ENCODE measurements at places on chromosomes 1 and 21.

GRCh38 chr1:50488356-50488755 lies 65.1 kb upstream of the DMRTA2 start:
- DNase-seq, result no peak

GRCh38 chr1:232227306-232227705 lies 402.6 kb downstream of the SIPA1L2 start:
- no peak for DNase-seq

DNA sequence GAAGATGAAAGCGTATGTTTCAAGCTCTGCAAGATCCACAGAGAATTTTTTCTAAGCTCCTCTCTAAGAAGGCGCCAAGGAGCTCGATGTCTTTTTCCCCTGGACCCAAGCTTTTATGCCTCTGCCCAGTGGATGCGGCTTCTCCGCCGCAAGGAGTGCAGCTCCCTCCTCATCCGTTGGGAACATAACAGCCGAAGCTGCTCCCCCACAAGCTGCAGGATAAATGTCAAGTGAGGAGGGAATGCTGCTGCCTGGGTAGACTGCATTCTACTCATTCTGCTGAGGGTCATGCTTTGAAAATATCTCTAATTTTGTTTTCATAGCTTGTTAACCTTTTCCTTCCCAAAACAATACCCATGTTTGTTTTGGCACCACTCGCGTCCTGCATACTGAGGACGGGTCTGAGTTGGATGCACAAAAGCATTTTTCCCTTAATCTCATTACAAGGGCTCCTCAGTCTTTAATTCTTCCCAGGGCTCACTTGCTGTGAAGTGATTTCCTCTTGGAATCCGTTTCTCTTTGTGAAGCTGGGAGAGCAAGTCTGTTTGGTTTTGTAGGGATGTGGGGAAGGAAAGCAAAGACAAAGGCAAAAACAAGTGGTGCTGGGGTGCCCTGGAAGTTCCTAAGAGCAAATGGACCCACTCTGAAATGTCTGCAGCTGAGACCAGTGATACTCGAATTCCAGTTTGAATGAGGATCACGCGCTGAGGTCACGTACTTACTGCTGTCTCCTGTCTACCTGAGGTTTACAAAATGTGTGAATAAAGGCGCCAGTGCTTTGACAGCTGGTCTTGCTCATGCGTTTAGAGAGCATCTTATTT lies 134.0 kb upstream of the IRF2BP2 start:
- peak; percentile 72 for DNase-seq

- no peak for DNase-seq
Measured at GRCh38 chr1:74584185-74584584, 71.8 kb upstream of the LRRC53 start.

DNA sequence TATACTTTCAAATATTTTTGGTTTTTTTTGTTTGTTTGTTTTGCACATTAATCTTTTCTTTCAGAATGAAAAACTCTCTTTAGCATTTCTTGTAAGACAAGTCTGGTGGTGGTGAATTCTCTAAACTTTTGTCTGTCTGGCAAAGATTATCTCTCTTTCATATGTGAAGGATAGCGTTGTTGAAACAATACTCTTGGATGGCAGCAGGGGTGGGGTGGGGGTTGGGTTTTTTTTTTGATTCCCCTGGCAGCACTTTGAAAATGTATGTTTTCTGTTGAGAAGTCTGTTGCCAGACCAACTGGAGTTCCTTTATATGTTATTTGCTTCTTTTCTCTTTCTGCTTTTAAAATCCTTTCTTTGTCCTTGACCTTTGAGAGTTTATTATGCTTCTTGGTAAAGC lies 160.2 kb downstream of the VAV3 start:
- DNase-seq, result no peak

DNA sequence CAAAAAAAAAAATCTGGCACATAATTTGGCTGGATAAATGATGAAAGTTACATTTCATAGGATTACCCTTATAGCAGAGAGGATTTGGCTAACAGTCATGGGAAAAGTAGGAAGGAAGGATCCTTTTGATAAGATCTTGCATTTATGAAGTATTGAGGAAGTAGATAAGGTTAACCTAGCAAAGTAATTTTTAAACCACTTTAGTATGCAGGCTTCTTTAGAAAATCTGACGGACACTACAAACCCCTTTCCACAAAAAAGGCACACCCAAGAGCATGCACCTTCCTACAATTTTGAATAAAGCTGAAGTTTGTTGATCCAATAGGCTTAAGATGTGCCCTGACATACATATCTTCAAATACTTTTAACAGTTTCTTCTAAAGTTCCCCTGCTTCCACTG lies 275.2 kb downstream of the GRIK1 start:
- DNase-seq, result no peak

DNA sequence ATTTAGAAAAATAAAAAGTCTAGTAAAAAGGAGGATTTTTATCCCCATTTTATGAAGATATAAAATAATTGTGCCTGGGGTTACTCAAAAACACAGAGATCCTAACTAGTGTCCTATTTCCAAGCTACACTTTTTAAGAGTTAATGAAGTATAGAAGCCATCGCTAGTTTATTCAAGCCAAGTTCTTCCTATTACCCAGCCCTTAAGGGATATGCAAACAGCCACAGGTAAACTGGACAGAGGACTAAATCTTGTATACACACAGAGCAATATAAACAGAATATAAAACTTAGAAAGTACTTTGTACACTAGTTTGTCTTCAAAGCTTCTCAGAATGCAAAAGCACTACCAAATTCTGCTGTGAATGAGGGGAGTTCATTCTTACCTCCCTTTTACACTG lies 111.1 kb downstream of the RERE start:
- DNase-seq, result no peak

- DNase-seq, result no peak
Measured at GRCh38 chr1:205933671-205934618, 9.3 kb downstream of the SLC26A9 start.

GRCh38 chr1:186122837-186123236 lies 252.2 kb downstream of the TPR start:
- DNase-seq, result no peak

DNA sequence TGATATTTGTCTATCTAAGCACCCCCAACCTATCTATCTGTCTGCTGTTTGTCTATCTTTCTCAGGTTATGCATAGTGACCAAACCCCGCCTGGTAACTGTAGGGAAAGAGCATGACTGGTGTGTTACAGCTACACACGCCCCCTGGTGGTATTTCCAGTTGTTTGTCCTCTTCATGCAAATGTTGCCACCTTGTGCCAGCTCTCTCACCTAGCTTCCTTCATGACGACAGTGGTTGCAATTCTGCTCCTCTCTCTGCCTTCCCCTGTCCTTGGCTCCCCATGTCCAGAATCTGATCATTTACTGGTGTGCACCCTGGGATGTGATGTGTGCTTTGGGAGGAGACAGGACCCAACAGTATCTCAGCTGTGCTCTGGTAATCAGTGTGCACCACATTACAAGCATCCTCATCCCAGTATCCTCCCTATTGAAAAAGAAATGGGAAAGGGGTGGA lies 8.1 kb upstream of the INKA2 start:
- DNase-seq, result no peak

DNA sequence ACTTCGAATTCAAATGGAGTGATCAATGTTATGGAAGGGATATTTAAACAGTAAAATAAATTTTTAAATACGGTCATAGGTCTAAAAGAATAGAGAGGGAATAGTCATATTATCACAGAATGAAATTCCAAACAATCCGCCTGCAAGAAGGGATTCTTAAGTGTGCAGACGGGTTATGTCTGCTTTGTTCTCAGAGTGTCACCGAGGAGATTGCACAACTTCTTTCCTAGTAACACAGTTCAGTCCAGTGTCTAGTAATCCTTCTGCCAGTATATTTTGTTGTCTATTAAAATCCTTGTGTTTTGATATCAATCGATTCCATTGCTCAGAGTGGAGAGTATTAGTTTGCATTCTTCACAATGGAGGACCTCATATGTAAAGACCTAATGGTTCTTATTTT lies 48.4 kb downstream of the LRRC53 start:
- DNase-seq, result no peak

DNA sequence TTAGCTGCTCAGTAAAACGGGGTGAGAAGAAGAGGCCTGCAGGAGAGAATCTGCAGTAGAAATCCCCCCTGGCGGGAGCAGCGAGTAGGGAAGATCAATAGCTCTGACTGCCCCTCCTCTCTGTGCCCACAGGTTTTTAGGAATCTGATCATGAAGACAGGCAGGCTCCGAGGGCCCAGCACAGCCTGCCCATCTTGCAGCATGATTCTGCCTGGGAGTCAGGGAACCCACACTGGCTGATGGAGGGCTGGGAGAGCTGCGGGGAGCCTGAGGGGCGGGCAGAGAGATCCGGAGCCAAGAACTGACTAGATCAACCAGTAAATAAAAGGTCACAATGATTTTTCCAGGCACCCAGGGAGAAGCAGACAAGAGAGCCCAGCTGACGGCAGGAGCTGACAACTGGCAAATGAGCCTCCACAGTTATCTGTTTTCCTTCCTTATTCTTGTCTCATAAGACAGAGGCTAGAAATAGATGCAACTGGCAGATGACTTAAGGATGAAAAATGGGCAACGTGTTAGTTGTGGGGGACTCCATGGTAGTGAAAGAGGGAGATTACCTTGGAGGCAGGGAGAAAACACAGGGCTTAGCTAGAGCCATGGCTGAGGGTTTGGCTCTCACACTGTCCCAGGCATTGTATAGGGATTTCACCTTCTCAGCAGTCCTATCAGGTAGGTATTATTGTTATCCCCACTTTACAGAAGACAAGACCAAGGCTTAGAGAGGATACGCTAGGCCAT lies 116.2 kb downstream of the PLXNA2 start:
- DNase-seq, result no peak

- DNase-seq, result no peak
Measured at GRCh38 chr1:152657677-152658076, 5.5 kb upstream of the LCE2D start.

DNA sequence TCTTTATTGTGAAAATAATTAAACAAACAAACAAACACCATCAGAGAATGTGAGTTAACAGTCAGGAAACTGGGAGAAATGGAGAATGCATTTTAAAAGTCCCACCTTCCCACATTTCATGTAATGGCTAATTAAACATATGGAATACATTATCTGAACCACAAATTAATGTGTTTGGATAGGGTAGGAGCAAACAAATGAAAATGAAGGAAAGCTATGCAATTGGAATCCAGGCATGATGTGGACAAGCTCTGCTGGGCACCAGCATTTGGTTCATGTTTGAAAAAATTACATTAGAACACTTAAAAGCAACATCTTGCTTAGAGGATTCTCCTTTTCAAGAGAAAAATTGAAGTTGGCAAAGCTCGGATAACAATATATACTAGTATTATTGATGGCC lies 628.1 kb downstream of the LMO4 start:
- no peak for DNase-seq

GRCh38 chr1:36835017-36835695 lies 199.2 kb downstream of the GRIK3 start:
- no peak for DNase-seq

DNA sequence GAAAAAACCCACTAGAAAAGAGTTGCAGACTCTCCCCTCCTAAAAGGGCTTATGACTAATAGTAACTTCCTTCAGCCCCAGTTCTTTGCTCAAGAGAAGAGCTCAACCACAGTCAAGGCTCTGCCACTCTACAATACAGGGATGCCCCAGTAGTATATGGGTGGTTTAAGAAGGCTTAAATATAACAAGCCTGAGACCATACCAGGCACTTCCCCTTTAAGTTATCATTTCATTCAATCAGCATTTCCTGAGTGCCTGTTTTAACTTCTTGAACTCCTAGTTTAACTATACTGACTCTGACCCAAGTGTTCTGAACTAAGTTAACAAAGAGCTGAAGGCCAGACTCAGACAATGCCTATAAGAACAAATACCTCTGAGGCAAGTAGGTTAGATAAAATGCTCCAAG lies 19.8 kb downstream of the PRPF38A start:
- DNase-seq, result no peak

- DNase-seq, result no peak
Measured at GRCh38 chr1:93347334-93347899, 1.7 kb downstream of the DR1 start.

DNA sequence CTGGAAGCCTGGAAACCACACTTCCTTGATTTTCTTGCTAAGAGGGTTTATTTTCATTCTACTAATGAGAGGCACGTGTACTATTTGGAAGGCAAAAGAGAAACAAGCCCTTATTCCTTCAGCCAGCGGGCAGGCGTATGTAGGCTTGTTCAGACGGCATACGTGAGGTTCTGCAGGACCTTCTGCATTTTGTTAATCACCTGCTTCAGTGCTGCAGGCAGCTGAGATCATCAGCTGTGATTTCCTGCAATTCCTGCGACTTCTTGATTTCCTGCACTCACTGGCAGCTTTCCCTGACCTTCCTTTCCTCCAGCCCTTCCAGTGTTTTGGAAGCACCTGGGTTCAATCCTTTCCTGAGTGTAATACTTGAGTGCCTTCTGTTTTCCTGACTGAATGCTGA lies 43.4 kb downstream of the TSNAX start:
- peak; percentile 26 for DNase-seq

DNA sequence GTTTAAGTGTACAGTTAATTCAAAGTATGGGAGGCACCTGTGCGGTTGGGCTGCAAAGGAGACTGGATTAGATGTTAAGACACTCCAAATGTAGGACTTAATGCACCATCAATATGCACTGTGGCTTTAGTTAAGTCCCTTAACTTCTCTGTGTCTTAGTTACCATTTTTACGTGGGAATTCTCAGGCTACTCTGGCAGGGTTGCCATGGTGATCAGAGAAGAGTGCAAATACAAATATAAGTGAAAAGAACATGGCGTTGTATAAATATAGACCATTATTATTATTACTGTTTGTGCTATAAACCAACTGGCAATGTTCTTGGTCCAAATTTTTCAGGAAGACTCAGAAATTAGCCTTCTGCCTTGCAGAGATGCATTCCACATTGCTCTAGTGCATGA lies 595.6 kb downstream of the NPHP4 start:
- DNase-seq, result no peak

- DNase-seq, result no peak
Measured at GRCh38 chr1:57845041-57845440, 421.2 kb upstream of the DAB1 start.

DNA sequence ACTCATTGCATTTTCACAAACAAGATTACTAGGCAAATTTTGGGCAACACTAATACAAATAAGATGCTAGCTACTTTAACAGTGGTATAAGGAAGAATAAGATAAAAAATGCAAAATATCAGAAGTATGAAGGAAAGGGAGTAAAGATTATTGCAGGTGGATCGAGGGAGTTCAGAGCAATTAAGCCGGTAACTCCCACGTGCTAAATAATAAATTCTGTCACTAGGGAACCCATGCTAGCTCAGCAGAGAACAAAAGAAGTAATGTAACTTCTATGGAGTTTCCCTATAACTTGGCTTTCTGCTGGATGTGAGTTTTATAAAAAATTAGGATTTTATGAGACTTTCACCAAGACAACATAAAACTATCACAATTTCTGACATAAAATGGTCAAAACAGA lies 470.5 kb upstream of the RGS18 start:
- DNase-seq, result no peak
